ENCODE measurements at places on chromosomes 3 and 15.

GRCh38 chr15:58505581-58505980 lies 73.8 kb downstream of the LIPC start:
- DNase-seq, result no peak

DNA sequence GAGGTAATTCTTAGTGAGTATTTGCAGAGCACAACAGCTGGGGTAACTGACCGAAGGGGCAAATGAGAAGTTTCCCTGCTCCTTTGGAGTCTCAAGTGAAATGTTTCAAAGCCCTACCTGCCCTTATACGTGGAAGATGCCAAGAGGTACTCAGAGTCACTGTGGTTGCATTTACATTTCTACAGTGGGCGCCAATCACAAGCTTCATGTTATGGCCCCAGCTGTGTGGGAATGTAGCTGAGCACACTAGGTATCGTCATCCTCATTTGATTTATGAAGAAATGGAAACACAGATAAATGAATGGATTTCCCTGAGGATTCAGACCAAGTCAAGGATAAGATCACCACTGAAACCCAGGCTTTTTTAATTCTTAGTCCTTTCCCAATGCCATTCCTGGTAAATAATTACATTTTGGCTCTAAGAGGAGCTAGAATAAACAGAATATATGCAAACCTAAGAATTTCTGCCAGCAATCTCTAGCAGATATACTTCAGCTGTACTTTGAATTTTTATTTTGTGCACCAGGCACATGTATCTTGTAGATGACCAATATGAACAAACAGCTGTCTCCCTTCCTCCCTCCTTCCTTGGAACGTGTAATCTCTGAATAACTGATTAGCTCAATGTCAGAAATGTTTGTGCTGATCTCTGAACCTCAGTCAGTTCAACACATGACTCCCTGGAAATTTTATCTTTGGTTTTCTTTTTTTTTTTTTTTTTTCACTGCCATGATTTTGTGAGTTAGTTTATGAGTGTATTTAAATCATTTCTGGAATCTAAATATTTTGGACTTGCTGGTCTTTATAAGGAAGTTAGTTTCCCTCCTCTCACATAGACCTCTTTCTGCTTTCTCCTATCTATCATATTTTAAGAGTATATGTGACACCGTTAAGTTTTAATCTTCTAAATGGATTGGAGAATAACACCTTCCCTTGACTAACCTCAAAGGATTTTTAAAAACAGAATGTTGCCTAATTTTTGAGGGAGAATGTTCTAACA lies 69.2 kb downstream of the MAP2K5 start:
- DNase-seq, result no peak

- no peak for DNase-seq
Observed at GRCh38 chr15:98842192-98842972, 165.2 kb downstream of the PGPEP1L start.

DNA sequence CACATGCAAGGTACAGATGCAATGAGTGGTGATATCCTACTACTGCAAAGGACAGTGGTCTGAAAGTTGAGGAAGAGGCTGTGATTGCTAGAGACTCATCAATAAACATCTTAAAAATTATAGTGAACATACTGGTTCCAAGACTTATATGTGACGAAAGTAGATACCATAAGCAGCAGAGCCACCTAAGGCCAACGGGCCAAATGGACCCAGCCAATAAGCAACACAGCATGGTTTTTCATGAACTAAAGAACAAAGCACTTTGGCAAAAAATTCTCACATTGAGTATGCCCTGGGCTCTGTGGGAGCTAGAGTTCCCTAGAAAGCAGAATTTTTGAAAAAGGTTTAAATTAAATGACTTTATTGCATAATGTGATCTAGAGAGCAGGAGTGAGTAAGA lies 272.1 kb downstream of the SI start:
- DNase-seq, result no peak

DNA sequence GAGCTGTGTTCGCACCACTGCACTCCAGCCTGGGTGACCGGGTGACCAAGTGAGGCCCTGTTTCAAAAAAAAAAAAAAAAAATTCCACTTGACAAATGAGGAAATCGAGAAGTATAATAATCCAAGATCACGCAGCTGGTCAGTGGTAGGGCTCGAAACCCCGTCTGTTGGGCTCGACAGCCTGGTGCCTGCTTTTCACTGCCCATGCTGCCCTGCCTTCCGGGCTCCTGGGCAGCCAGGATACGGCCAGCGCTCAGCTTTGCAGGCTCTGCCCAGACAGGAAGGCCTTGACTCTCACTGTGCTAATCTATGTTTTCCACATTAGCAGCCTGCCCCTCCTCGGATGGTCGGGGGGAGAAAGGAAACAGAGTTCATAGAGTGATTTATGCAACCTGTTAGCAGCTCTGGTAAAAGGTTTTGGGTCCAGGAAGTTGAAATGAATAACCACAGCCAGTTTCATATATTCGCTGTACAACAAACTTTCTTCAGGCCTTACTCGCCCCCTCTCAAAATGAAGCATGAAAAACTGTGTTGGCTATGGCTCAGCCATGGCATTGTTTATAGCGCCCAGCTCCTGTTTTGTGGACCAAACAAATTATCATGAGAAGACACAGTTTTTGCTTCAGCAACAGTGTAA lies 108.8 kb downstream of the XXYLT1 start:
- no peak for DNase-seq

GRCh38 chr3:158109295-158109803 lies 540 bp upstream of the RSRC1 start:
- no peak for DNase-seq

GRCh38 chr3:70000028-70000410 lies 486 bp downstream of the SAMMSON start:
- DNase-seq, result no peak

GRCh38 chr15:85831415-85832113 lies 36.8 kb upstream of the KLHL25 start:
- no peak for DNase-seq

- DNase-seq, result no peak
Observed at GRCh38 chr15:40957581-40958051, 4.3 kb downstream of the CHAC1 start.

DNA sequence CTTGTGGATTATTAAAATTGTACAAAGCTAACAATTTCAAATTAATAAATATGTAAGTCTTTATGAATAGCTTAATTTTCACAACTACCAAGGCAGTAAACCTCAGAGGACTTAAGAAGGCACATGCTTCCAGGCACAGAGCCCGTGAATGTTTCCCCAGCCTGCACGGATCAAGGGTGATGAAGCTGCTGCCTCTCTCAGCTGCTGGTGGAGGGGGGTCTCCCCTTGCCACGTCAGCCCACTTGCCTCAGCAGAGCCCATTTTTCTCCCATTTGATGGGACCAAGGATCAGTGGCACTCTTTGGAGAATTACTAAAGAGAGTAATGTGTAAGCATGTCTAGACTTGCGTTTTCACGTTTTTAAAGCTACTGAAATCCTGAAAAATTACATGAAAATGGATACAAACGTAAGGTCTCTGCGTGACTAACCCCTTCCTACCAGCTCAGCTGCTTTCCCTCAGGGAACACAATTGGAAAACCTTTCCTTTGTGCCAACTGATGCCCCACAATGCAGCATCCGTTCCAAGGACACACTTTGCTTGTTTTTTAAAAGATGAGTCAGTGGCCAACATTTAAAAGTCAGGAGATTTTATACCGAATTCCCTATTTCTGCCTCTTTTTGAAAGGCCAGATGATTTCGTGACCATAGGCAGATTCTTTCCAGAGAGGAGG lies 494.1 kb downstream of the GABRG3 start:
- no peak for DNase-seq

- no peak for DNase-seq
Observed at GRCh38 chr3:17300441-17300840, 415.7 kb downstream of the PLCL2 start.

Measured in stimulated activated CD8-positive, alpha-beta memory T cell treated with anti-CD3 and anti-CD28 coated beads, Interleukin-2, amount 100 ng/mL, for 1 hour (primary cell).